Stomach (tissue), 19 donors: ENCODE measurements at places on chromosomes 7 and 10. TPM values are rescaled to one million over a fixed set of nuclear protein-coding genes. Genes with fewer than 3 reads are reported as not detected.

DNA sequence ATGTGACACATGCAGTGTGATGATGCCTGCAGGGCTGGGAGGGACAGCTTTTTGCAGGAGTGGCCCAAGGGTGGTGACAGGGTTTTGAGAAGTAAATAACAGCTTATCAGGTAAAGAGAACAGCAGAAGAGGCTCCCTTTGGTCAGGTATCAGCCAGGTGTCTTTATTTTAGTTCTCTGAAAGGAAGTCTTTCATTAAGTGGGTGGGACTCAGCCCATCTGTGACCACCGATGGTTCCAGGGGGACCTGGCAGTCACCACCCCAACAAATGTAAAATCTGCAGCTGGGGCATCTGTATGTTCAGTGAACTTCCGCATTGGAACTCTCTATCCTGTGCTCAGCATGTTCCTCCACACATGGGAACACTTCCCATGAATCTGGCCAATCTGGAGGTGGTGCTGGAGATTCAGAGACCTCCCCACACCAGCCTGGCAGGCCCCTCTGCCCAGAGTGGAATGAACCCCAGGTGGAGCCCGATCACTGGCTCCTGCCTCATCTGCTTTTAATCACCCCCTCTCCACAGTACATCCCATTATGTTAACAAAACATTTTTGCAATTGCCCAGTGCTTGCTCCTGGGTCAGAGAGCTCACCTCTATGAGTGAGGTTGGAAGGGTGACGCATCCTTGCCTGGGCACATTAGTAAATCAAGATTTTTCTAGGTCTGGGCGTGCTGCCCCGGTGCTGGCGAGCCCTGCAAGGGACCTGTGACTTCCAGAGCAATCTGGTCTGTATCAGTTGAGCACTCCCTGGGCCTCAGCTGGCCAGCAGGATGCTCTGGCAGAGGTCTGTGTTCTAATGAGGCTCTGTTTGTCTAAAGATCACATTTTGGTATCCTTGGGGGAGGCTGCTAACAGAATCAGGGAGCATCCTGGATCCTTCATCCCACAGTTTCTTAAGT, 140.4 kb upstream of the GDF10 start:
- no peak for DNase-seq

GRCh38 chr10:118775478-118775877, 20.7 kb upstream of the CACUL1 start:
- DNase-seq, result no peak

GRCh38 chr10:75407713-75408508, 6.3 kb upstream of the ZNF503 start:
- peak; percentile 55 for DNase-seq

OGDHL gene
- 4.2 TPM for total RNA-seq

DNA sequence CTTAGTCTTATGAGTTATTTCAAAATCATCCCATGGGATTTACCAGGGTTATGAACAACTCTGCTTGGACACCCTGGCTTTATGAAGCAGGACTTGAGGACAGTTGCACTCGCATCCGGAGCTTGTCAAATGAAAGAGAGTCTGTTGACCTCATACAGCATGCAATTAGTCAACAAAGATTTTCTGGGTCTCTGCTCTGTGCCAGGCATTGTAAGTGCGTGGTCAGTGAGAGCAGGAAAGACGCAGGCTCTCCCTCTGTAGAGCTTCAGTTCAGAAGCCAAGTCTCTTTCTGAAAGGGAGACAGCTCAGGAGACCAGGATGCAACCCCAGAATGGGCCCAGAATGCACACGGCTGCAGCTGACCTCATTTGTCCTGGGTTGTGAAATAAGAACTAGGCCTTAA, 45.5 kb upstream of the DMBT1 start:
- no peak for DNase-seq

NODAL gene
- total RNA-seq, result not detected

- DNase-seq, result no peak
These were observed 281.7 kb downstream of the PHTF2 start for GRCh38 chr7:78080241-78080640.

DNA sequence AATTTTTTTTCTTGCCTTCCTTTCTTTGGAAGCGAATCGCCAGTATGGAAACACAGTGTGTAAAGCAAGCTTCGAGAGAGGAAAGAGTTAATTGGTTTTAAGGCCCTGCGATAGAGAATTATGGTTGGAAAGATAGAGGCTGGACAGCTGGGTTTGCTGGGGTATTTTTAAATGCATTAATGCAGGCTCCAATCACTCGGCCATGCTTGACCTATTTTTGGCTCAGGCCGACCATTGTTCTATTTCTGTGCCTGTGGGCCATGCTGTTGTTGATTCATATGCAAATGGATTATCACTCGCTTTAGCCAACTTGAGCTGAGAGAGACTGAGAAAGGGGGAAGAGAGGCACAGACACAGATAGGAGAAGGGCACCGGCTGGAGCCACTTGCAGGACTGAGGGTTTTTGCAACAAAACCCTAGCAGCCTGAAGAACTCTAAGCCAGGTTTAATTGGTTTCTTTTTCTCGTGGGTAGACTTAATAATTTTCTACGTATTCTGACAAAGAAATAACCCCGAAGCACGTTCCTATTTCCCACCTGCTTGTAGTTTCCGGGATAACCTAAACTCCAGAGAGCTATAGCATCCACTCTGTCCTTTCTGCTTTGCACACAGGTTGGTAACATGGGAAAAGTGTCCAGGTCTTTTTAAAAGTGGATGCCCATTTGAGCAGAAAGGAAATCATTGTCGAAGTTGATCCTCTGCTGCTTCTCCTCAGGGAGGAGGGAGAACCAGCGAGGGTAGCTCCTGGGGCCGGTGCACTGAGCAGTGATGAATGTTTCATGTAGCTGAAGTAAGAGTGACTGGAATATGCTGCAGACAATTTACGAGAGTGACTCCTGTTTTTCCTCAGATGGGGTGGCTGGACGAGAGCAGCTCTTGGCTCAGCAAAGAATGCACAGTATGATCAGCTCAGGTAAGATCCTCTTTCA, at the start of gene HDAC9:
Gene HDAC9, plus strand, starts transcription at position 338 of the 929 bp plus-strand sequence. Its CDS starts 554 bp downstream, at position 892.
- peak; percentile 77 for DNase-seq

ASB13 gene
- 0.89 TPM for total RNA-seq

ADAM12 gene
- total RNA-seq, result 0.43 TPM

KLF14 gene
- not detected for total RNA-seq

DNA sequence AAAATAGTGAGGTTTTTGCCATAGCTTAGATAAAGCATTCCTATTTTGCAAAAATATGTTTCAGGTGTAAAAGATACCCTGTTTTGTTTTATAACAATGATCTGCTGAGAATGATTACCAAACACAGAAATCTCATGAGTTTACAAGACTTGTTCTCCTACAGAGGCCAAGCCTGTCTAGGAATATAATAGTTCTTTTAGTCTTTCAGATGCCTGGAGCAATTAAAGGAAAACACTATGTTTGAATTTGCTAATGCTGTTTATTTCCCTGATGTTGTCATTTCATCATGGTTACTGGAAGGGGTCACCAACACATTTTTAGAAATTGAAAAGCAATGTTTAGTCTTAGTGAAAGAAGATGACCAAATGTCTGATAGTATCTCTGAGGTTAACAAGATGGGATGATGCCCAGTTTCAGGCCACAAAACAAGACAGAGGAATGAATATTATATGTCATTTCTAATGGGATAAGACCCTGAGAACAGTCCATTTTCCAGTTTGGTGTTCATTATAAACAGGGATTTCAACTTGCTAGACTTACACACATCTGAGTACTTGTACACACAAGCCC, 559.9 kb downstream of the INHBA start:
- no peak for DNase-seq

DNA sequence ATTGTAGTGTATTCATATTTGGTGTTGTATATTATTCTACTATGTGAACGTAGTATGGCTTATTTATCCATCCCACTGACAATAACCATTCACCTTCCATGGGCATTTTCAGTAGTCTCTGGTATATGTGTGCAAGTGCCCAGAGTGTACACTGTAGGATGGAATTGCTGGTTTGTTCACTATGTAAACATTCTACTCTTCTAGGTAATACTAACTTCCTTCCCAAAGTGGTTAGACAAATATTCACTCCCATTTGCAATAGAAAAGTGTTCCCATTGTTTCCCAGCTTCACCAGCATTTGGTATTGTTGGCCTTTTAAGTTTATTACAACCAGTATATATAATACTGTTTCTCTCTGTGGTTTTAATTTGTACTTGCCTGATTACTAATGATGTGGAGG, 153.7 kb downstream of the C7orf25 start:
- DNase-seq, result no peak

HOXA3 gene
- total RNA-seq, result 0.87 TPM

OR2A5 gene
- not detected for total RNA-seq

ANK3 gene
- 106 TPM for total RNA-seq

DNA sequence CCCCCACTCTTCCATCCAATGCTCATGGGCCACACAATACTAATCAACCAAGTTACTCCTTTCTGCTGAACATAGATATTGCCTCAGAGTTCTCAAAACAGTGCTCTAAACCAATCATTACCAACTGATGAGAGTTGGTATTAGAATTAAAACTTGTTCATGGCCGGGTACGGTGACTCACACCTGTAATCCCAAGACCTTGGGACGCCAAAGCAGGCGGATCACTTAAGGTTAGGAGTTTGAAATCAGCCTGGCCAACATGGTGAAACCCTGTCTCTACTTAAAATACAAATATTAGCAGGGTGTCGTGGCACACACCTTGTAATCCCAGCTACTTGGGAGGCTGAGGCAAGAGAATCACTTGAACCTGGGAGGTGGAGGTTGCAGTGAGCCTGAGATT, 8.2 kb downstream of the TM9SF3 start:
- DNase-seq, result peak; percentile 38

- DNase-seq, result no peak
These were observed 7.0 kb downstream of the DNTT start for GRCh38 chr10:96311180-96311715.

GRCh38 chr10:110724116-110724921, 80.2 kb downstream of the RBM20 start:
- DNase-seq, result no peak

- DNase-seq, result peak; percentile 96
These were observed 4.4 kb upstream of the ABHD11 start for GRCh38 chr7:73742753-73743641.

- peak; percentile 48 for DNase-seq
These were observed 387.5 kb downstream of the CCSER2 start for GRCh38 chr10:84715911-84716310.

HHEX gene
- 6.7 TPM for total RNA-seq

LEP gene
- total RNA-seq, result not detected

- peak; percentile 80 for DNase-seq
These were observed 166.1 kb downstream of the ST7 start for GRCh38 chr7:117119192-117119924.

DNA sequence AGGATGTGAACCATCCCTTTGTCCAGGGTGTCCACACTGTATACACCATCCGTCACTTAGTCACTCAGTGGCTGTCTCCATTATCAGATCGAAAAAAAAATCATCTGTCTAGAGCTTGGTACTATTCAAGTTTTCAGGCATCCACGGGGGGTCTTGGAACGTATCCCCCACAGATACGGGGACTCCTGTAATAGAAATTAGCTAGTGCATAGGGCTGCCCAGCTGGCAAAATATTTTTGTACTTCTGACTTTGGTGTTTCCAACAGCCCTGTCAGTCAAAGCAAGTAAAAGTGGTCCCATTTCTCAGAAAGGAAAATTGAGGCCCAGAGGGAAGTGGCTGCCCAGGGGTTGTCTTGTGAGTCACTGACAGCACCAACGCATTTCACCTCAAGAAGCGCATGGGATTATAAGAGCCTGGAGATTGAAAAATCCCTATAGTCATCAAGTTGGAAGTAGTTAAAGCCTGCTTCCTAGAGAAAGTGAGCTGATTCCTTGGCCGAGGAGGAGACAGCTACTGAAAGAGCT, 52.1 kb upstream of the SLC29A3 start:
- DNase-seq, result no peak

PLA2G12B gene
- not detected for total RNA-seq

GRCh38 chr10:84230359-84230758, 5.0 kb upstream of the LRIT2 start:
- DNase-seq, result no peak

DNA sequence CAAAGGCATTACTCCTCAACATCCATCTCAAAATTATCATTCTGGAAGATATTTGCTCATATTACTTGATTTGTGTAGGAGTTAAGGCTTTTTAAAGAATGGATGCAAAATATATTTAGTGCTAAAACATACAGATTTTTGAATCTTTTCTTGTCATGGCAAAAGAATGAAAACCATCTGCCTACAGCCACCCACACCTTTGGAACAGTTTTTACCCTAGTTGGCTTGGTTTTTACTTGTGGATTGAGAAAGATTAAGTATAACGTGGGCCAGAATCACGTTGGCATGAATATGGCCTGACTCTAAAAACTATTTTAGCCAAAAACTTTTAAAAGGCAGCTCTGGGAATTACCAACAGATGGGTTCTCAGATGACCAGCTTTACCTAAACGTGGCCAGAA, 128.2 kb downstream of the SPAG6 start:
- DNase-seq, result no peak

DNA sequence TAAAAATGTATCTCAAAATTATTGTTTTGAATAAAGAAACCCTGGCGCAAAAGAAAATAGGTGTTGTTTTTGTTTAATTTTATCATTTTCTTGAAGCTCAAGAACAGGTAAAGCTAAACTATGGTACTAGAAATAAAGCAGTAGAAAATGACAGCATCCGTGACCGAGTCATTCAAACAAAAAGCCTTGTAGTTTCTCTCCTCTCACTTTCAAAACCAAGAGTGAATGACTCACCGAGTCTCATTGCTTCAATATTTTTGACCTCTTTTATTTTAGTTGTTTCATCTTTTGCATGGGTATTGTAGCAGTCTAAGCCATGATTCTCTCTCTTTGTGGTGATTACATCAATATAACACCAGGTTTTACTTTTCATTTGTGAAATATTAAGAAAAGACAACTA, 396.5 kb downstream of the POM121L12 start:
- DNase-seq, result no peak

GRCh38 chr10:517241-517830, 172.1 kb downstream of the DIP2C start:
- no peak for DNase-seq

SLC39A12 gene
- not detected for total RNA-seq

- no peak for DNase-seq
These were observed 79.2 kb downstream of the APBB1IP start for GRCh38 chr10:26517141-26517867.

SH2B2 gene
- total RNA-seq, result not detected

GRCh38 chr10:43594944-43595589, 11.2 kb upstream of the ZNF485 start:
- DNase-seq, result peak; percentile 80

- no peak for DNase-seq
These were observed 76.6 kb downstream of the SEMA3C start for GRCh38 chr7:80842022-80842790.

APBB1IP gene
- not detected for total RNA-seq

FANK1 gene
- total RNA-seq, result 5.0 TPM

EMX2 gene
- total RNA-seq, result not detected

DNA sequence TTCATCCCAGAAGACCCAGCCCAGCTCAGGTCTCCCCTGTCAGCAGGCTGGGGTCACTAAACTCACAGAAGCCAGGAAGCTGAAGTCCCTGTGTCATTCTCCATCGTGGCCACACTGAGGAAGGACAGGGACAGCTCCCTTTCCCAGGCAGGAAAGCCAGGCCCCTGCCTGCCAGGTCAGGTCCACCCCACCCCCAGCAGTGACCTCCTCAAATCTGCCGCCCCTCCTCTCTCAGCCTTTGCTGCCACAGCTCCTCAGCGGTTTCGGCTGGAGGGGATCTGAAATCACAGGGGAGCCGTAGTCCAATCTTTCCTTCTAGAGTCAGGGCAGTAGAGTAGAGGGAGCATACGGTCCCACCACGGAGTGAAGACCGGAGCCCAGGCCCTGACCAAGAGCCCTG, 150.9 kb upstream of the UNC5B start:
- no peak for DNase-seq

GRCh38 chr7:45460379-45460778, 113.8 kb upstream of the ADCY1 start:
- no peak for DNase-seq

- DNase-seq, result no peak
These were observed 4.5 kb downstream of the SNCG start for GRCh38 chr10:86962981-86963310.
